GM20000 (cell line): ENCODE measurements at places on chromosomes 12 and 14.

DNA sequence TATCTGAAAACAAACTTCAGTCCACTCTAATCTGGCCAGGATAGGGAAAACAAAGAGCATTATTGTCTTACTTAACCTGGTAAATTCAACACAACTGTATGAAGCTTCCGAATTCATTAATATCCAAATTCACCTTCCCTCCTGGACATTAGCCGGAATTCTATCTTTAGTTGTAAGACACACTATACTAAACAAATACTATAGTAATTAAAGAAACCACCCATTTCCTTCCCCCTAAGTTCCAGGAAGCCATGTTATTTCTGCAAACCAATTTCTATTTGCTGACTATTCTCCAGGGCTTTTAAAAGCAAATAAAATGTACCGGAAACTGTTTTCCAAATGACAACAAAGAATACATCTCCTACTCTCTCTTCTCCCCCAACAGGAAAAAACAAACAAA is 122.7 kb upstream of the MDM1 start:
- DNase-seq: no peak

DNA sequence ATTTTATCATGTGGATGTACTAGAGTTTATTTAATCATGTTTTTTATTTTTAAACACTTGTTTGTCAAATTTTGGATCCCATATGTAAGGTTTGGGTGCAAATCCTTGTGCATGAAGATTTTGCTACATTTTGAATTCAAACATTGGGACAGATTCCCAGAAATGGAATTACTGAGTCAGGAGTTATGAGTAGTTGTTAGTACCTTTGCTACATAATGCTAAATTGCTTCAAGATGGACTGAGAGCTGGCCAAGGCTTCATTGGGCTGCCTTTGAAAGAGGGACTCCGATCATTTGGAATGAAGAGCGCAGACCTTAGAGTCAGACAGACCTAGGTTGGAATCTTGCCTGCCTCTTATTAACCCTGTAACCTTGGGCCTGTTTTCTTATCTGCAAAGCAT is 154.9 kb upstream of the PWP1 start:
- DNase-seq: no peak

DNA sequence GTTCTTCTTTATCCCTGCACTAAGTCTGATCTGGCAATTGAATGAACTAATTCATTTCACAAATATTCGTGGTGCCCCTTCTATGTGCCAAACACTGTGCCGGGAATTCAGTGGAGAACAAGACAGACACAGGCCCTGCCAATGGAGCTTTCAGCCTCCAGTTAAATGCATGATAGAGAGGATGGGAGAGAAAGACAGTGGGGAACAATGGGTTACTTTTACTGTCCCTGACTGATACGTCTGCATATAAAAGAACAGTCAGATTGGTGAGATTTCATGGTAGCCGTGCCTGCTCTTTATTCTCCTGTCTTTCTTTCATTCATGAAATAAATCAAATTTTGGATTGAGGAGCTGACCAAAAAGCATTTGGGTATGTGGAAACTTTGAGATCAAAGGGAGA is 78.5 kb downstream of the TMEM117 start:
- DNase-seq: no peak

GRCh38 chr12:2857021-2857431 is at the start of gene TEX52:
TEX52 (minus strand) TSS chr12:2857039; CDS start chr12:2857026, 13 bp downstream.
- DNase-seq: no peak

GRCh38 chr14:59570122-59570521 is 6.5 kb downstream of the CCDC175 start:
- DNase-seq: no peak

GRCh38 chr12:95630496-95630895 is 79.2 kb upstream of the USP44 start:
- no peak for DNase-seq

DNA sequence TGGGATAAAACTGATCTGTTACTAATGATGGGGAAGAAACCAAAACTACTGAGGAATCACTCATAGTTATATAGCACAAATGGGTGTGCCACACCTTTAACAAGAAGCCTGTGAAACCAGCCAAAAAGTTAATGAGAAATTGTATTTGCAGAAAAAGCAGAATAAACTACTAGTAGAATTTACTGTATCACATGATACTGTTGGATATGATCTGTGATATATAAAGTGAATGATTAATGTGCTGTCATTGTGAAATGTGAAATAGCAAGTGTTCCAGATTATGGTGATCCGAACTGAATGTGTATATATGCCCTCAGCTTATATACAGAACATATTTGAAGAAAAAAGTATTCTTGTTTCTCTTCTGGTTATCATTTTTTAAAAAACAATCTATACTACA is 30.5 kb downstream of the VEZT start:
- no peak for DNase-seq

GRCh38 chr12:73935817-73936216 is 601.8 kb upstream of the ATXN7L3B start:
- no peak for DNase-seq

GRCh38 chr12:29783773-29784666 is at the start of gene TMTC1:
TMTC1 (minus strand) TSS chr12:29783942; CDS start chr12:29783751, 191 bp downstream.
- DNase-seq: peak; percentile 52

GRCh38 chr12:24721191-24721590 is 227.7 kb downstream of the BCAT1 start:
- DNase-seq: no peak

DNA sequence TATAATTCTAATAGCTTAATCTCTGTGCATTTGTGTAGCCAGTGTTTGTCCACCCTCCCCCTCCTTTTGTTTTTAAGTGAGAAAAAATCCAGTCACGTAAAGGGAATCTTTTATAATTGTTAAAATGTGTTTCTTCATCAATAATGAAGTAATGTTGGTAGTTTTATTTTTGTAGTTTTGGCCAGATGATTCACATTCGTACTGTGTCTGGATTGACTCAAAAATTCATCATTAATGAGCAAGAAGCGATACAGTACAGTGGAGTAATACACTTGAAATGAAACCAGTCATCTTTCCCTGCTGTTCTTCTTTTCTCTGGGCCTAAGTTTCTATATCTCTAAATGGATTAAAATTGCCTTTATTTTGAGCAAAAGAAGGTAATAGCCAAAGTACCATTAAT is 86.5 kb downstream of the SRGAP1 start:
- no peak for DNase-seq

DNA sequence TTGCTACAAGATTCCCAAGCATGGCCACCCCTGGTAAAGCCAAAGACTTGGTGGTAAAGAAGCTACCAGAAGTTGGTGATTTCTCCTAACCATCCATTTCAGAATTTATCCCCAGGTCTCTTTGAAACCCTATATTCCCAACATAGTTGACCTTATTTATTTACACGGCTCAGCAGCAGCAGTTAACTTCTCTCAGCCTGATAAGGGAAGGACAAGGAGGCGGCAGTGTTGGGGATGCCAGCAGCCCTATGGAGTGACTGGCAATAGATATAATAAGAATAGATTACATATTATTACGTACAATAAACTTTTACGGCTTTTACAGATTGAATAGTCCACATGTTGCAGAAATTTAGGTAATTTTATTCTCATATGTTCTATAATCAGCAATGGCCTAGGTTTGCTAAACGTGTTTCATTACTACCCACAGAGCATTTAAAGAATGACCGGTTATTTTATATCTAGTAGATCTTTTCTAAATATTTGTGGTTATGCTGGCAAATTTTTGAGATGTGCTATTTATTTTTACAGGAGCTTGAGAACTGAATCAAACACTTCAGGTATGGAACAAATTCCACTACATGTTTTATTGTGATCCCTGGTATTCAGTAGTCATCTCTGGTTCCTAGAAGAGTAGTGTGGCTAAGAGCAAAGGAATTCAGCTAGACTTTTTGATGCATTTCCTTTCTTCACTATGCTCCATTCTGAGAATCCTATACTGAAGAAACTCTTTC is 19.8 kb upstream of the PALS1 start:
- no peak for DNase-seq

DNA sequence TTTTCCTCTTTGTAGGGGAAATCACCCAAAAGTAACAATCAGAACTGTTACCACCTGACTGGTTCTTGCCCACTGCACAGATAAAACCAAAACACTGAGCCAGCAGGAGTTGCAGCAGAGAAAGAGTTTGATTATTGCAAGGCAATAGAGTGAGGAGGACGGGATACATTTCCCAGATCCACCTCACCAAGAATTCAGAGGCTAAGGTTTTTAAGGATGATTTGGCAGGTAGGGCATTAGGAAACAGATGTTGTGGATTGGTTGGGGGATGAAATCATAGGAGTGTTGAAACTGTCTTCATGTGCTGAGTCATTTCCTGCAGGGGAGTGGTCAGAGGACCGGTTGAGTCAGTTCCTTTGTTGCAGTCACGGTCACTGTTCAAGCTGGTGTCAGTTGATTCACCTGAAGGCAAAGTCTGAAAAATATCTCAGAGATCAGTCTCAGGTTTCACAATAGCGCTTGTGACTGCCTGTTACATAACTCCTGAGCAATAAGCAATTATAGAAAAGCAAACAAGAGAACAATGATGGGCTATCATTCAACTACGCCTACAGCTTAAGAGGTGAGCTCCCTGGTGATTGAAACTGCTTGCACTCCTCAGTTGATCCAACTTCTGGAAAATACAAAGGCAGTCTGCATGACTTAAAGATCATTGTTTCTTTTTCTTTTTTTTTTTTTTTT is 20.3 kb upstream of the AMN1 start:
- DNase-seq: peak; percentile 76

GRCh38 chr14:21985081-21985480 is 311.5 kb upstream of the OR4E1 start:
- DNase-seq: no peak

GRCh38 chr12:104219361-104219892 is 3.8 kb downstream of the TXNRD1 start:
- no peak for DNase-seq

DNA sequence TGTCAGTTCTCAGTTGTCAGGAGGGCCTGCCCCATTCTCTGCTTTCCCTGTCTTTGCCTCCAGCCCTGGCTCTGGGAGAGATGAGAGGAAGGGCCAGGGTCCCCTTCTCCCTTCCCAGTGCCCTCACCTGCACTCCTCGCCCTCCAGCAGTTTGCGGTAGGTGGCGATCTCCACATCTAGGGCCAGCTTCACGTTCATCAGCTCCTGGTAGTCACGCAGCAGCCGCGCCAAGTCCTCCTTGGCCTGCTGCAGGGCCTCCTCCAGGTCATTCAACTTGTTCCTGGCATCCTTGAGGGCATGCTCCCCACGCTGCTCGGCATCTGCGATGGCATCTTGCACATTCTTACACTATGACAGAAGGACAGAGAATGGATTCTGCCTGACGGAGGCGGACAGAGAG is 5.4 kb downstream of the KRT2 start:
- DNase-seq: no peak

DNA sequence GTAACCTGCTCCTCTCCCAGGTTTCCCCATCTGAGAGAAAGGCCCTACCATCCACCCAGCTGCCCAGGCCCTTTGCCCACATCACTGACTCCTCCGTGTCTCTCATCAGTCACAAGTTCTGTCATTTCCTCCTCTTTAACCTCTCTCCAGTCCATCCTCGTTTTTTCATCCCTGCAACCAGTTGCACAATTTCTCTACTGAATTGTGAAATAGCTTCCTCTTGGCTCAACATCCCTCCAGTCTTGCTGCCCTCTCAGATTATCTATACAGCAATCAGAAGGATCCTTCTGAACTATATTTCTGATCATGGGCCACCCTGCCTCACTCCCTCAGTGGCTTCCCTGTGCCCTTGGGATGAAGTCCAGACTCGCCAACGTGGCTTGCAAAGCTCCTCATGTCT is 6.8 kb downstream of the FAM161B start:
- no peak for DNase-seq

DNA sequence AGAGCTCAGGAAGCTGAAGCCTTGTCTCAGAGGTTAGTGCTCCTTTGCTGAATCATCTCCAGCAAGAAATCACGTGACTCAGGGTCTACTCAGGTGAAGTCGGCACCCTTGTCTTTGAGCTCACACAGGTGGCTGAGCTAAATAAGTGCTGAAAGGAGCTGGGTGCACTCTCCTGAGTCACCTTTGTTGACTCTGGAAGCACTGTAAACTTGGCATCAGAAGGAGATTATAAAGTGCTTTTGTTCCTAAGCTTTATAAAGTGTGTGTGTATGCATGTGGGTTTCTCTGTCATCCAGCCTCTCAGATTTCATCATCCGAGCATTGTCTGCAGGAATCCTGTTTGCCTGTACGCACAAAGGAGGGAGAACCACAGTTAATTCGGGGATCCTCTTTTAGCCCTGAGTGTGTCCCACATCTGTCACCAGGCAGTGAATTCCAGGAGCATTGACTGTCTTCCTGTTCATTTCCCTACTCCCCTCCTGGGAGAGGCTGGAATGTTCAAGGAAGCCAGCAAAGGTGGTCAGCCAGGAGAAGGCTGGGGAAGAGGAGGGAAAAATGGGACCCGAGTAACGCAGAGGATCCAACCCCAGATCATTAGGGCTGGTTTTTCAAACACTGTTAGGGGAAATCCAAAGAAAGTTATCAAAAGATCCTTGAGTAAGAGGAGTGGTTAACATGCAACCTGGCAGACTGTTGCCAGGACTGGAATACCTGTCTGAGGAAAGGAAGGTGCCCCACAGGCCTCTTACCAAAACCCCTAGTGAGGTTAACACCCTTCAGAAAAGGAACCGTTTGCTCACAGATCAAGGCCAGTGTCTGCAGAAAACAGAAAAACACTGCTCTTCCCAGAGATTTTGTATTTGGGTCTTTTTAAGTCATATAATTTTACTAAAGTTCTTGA is 157.5 kb upstream of the HIF1A start:
- DNase-seq: no peak

DNA sequence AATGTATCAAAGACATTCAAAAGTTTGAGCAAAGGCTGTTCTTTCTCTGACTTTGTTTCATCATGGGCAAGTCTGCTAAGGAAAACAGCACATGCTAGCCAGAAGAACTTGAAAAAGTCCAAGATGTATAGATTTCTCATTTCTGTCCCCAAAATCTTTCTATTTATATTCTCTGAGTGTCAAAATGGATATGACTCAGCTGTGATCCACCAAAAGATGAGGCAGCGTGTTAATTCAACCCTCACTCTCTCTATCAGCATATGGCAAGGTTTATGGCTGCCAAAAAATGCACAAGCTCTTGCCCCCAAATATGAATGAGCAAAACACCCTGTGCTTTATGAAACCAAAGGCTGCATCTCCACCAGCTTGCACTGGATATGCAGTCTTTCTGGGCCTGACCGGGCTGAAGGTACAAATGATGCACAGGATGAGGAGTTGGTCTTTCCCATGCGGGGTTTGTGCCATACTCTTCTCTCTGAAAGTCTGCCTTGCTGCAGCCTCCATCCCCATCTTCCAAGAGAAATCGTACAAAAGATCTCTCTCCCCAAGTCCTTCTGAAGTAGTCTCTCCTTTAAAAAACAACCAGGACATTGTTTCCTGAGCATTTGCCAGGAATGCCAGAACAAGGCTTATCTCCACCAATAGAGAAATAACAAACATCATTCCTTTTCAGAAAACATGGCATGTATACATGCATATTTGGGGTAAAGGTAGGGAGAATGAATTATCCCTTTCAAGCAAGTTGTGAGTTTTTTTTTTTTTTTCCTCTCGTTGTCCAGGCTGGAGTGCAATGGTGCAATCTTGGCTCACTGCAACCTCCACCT is 203.4 kb downstream of the TMX1 start:
- no peak for DNase-seq

- no peak for DNase-seq
Measured at GRCh38 chr12:12449533-12450025, 92.7 kb downstream of the BORCS5 start.

GRCh38 chr12:28278499-28278898 is 88.2 kb downstream of the CCDC91 start:
- no peak for DNase-seq

- DNase-seq: no peak
Measured at GRCh38 chr12:2027351-2027750, 23.1 kb upstream of the DCP1B start.

GRCh38 chr14:74955229-74956026 is at the start of gene PGF:
PGF (minus strand) TSS chr14:74955597; CDS start chr14:74955242, 355 bp downstream.
- DNase-seq: peak; percentile 77

- no peak for DNase-seq
Measured at GRCh38 chr14:32458720-32459119, 129.6 kb downstream of the AKAP6 start.
